Mesangial cell (primary cell): ENCODE measurements at places on chromosomes 13 and 19. TPM values are rescaled to one million over a fixed set of nuclear protein-coding genes. Genes with fewer than 3 reads are reported as not detected.

The ZNF681 gene
- total RNA-seq, result 1.3 and 1.6 TPM in 2 replicates

The GRIK5 gene
- 1.1 and 5.6 TPM in 2 replicates for total RNA-seq

The S1PR4 gene
- total RNA-seq, result 0.38 TPM in 1 of 2 replicates, not detected in the other

The AZU1 gene
- total RNA-seq, result not detected in 2 replicates

The IGFLR1 gene
- total RNA-seq, result 4.7 and 8.3 TPM in 2 replicates

The TUBA3C gene
- total RNA-seq, result not detected in 2 replicates

The LYL1 gene
- total RNA-seq, result 2.9 and 6.4 TPM in 2 replicates

The PTPRH gene
- total RNA-seq, result 0.81 and 3.7 TPM in 2 replicates

The LILRA1 gene
- total RNA-seq, result not detected in 2 replicates

The SLC7A10 gene
- not detected in 2 replicates for total RNA-seq

The ATXN8OS gene
- total RNA-seq, result not detected in 2 replicates

The PRPF31 gene
- 75.3 and 100 TPM in 2 replicates for total RNA-seq

The RASAL3 gene
- 0.25 TPM in 1 of 2 replicates, not detected in the other for total RNA-seq

The CCL25 gene
- total RNA-seq, result not detected in 2 replicates

The CEACAM7 gene
- not detected in 2 replicates for total RNA-seq

The IFNL1 gene
- total RNA-seq, result not detected in 2 replicates

The MBD3L2 gene
- not detected in 2 replicates for total RNA-seq

The MCEMP1 gene
- total RNA-seq, result not detected in 2 replicates

The SLITRK6 gene
- total RNA-seq, result not detected in 2 replicates

The ERICH6B gene
- total RNA-seq, result not detected in 2 replicates

The KLK7 gene
- 0.16 and 0.89 TPM in 2 replicates for total RNA-seq

The KLK6 gene
- total RNA-seq, result 0.33 and 1.3 TPM in 2 replicates

The ZNF497 gene
- total RNA-seq, result under 0.01 and 2.8 TPM in 2 replicates

The XRCC1 gene
- total RNA-seq, result 34.4 and 45.0 TPM in 2 replicates

The ZNF83 gene
- total RNA-seq, result 17.5 and 23.5 TPM in 2 replicates

The ZNF536 gene
- total RNA-seq, result 0.33 and 0.38 TPM in 2 replicates
